Stimulated activated CD4-positive, alpha-beta T cell treated with anti-CD3 and anti-CD28 coated beads, Interleukin-15, amount 100 ng/mL, for 24 hours (primary cell): ENCODE measurements at places on chromosomes 1 and 21.

DNA sequence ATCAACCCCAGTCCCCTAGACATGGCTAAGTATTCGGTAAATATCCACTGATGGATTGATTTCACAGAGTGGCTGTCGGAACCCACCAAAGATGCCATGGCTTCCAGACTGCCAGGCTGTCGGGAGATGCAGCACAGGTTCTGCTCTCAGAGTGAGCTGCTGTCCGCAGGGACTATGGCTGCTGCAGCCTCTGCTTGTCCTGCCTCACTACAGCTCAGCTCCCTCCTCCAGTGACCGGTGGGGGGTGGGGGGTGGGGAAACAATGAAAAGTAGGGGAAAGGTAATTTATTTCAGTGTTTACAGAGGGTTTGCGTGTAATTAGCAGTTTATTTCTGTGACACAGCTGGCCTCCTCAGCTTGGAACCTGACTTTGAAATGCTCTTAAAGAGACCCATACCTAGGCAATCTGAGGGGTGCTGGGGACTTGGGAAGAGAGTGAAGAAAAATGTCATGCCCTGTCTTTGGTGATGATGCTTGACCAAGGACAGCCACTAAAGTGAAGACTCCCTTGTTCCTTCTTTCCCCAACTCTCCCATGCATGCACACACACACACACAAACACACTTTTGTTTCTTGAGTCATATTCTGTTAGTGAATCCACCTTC is 109.0 kb downstream of the CACNA1E start:
- DNase-seq: no peak

DNA sequence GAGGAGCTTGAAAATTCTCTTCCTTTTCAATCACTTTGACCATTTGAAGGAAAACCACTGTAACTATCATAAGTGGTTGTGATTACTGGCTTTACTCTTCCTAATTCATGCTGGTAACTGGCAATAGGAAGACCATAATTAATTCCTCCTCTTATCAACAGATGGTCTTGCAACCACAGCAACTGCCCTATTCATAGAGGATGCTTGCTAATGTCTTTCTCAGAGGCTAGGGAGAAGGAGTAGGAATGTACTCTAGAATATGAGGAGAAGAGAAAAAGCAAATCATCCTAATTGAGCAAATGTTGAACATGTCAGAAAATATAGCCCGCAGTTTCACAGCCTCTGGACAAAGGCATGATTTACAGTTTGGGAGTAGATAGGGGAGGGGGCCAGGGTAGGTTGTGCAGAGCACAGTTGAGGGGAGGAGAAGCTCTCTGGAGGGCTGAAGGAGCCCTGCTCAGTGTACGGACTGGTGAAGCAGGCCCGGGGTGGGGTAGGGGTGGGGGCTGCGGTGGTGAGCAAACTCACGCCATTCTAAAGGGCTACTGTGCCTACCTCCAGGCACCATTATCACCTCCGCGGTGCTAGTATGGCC is 192.9 kb downstream of the PCP4 start:
- no peak for DNase-seq

DNA sequence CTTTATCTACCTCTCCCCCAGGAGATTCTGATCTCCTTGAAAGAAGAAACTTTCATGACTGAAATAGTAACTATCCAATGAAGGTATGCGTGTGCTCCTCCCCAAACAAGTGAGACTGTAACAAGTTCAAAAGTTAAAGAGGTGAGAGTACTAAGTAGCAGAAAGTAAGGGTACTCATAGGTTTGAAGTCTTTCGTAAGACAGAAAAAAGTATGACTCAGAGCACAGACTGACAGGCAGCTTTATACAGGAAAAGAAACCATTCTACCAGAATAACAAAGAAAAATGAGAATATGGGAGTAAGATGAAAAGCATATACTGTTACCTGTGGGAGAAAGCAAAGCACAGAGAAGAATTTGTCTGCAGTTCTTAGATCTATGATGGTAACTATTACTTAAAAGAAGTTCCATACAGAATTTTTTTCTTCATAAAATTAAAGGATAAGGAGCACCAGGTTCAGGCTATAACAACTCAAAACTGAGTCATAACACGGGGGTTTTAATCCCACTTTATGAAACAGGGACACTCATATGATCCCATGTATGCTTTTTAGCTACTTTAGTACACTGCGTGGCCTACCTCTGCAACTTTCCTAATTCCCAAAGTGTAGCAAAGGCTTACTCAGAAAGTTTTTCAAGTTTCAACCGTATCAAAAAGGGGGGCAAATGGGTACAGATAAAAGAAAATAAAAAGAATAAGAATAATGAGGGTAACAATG is 52.0 kb downstream of the FOXJ3 start:
- DNase-seq: no peak

DNA sequence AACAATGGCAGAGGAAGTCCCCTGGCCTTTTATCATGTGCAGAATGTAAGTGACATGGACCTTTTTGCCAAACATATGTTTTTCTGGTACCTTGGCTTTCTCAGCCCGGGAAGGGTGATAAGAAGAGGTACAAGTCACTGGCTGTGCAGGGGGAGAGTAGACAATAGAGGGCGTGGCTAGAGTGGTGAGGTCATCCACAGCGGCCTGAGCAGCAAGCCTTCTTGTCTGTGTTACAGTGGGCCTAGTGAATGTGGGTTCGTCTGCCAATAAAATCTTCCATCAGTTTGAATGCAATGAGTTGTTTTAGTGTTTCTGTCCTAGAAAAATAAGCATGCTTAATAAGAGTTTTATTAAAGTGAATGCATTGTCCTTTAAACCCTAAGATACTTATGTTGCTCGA is 59.0 kb upstream of the PGD start:
- no peak for DNase-seq

- peak; percentile 81 for DNase-seq
Measured at GRCh38 chr1:205440476-205441317, 15.1 kb downstream of the BLACAT1 start.

- no peak for DNase-seq
Measured at GRCh38 chr1:77991638-77992037, 12.8 kb upstream of the FUBP1 start.

DNA sequence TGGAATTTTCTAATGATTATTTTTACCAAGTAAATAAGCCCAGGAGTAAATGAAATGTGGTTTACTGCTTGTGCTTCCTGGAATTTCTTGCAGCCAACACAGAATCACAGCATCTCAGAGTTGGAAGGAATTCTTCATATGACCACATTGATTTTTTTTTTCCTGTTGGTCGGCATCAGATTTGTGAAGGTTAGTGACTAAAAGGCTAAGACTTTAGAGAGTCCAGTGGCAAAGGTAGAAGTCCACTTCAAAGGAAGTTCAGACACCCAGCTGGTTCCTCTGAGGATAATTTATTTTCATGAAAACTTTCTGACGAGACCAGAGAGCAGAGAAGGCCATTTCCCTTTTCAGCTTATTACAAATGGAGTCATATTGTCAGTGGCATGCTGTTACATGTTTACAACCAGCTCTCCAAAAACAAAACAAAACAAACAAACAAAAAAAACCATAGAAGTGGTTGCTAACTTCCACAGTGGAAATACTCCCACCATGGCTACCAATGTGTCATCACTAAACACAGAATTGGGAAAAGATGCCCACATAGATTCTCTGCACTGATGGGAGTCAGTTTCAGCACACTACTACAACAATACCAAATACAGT is 77.2 kb upstream of the CDC42BPA start:
- no peak for DNase-seq

GRCh38 chr21:42148097-42148496 is 70.8 kb upstream of the ABCG1 start:
- DNase-seq: no peak

- DNase-seq: no peak
Measured at GRCh38 chr1:12572522-12572921, 45.5 kb downstream of the DHRS3 start.

DNA sequence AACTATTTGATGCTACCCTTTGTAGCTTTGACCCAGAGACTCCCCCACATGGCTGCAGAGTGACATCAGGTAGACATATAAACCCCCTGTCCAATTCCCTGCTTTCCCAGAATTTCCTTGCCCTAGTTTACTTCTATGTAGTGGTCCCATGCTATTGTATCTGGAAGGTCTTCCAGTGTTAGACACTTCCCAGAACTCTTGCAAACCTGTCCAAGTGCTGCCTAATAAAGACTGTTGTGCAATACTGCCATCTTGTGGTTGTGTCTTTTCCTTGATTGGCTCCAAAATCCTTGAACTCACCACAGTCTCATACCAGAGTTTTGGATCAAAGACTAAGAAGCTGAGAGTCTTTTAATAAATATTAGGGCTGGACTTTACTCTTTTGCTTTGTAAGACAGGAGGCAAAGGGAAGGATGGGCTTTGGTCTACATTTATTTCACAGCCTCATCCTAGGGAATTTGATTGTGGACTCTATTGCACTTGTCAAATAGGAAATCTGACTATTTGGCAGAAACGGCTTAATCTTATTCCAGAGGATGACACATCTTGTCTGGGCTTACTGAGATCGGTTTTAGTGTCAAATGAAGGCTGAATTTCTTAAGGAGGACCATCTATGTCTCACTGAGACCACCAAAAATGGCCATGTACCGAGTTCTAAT is 169.9 kb downstream of the LRRC7 start:
- peak; percentile 3 for DNase-seq

- no peak for DNase-seq
Measured at GRCh38 chr1:156230473-156230837, 11.5 kb upstream of the BGLAP start.

DNA sequence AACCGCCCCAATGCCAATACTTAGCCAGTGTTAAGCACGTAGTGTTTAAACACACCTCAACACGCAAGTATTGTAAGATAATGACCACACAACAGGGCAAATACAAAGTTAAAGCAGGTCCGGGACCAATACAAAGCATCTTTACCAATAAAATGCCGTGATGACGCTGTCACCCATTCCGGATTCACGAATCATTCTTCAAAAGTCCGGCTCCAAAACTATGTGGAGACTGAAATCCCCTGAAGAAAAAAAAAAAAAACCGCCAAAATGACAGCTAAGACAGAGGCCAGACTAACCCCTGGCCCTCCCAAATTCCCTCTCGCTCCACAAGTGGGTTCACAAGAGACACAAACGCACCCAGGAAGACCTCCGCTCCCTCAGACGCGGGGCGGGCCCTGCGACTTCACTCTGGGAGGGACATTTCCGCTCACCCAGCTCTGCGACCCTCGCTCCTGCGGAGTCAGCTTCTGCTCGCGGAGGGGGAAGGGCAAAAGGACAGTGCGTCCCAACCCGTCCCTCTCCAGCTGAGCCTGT is 625 bp upstream of the DARS2 start:
- DNase-seq: no peak

GRCh38 chr1:43319288-43319687 is 18.3 kb upstream of the MPL start:
- DNase-seq: no peak
